ENCODE measurements at places on chromosomes 3 and 15.

DNA sequence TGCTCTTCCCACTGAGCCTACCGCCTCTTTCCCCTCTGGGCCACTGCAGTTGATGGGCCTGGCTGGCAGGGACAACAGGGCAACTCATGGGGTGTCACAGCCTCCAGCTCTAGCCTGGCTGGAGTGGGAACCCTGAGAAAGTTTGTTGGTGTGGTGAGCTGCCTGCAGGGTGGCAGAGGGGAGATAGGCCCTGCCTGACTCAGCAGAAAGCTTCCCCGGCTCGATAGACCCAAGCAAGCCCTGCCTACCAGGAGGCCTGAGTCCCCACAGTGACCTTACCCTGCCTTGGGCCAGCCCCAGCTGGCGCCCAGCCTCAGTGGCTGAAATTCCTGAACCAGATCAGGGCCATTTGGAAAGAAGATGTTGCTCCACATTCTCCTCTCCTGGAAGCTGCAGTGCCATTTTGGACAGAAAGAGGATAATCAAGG, 29.4 kb downstream of the ABTB1 start:
- DNase-seq, result no peak

- no peak for DNase-seq
These were observed 82.8 kb upstream of the PEX5L start for GRCh38 chr3:180119567-180119966.

DNA sequence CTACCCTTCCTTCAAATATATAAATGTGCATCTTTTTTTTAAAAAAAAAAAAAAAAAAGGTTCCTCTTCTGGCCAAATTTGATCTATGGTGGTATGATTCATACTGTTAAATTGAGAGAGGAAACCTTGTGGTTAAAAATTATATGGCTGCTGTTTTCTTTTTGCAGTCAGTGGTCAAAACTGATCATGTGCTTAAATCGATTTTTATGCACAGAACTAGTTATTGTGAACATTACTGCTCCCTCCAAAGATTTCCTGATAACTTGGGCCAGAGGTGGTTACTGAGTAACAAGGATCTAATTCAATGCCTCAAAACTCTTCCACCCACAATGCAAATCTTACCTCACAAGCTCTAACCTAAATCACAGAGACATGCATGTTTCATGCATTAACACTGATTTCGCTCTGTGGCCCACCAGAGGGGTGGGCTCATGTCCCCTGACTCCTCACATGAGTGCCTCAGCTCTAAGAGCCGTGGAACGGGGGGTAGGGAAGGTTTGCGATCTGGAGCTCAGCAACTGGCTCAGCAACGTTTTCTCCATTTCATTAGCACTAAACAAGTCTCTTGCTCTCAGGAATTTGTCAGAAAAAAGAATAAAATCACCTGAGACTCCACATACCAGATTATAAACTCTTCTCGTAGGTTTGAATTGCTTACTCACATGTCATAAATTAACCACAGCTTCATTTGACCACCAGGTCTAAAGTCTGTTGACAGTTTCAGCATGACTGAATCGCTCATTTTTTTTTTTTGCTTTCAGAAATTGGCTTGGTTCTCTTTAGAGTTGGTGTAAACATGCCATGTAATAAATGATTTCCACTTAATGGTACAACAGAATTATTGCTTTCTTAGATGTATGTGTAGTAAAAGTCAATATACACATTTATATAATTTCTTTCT, 280.4 kb downstream of the CD47 start:
- no peak for DNase-seq

DNA sequence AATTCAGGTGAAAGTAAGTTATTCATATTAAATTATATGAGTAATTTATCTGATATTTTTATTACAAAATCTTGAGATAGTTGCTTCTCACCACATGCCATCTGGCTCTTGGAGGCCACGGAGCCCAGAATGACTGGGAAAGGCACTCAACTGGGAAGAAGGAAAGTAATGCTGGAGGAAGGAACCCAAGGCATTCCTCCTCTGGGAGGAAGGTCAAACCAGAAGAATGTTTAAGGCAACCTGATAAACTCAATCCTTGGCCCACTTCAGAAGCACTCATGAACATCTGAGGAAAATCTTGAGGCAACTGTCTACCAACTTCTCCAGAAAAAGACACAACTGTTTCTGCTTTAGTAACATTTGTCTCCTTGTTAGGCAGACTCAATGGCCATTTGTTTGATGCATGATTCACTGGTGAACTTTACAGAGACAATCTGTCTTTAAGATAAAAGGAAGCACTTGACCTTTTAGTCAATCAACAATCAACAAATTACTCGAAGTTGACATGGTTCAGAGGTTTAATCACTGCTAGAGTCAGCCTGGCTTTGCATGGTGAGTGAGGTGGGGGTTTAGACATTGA, 261.4 kb upstream of the MME start:
- DNase-seq, result no peak

- DNase-seq, result no peak
These were observed 33.8 kb downstream of the RIOX2 start for GRCh38 chr3:97938444-97938843.

DNA sequence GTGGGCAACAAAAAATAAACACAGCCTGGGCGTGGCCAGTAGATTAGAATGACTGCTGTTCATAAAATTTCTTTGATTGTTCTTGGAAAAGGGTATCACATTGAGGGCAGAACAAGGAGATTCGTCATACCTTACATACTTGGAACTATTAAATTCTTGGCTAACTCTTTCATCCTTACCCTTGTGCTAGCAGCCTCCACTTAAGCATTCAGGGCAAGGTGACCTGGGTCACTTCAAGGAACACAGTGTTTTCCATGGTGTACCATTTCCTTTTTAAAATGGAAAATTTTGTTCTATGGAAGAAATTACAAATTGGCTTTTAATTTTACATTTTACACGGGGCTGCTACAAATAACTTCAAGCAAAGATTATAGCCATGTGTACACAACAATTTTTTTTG, 60.8 kb downstream of the MINDY4B start:
- no peak for DNase-seq

- no peak for DNase-seq
These were observed 2.8 kb downstream of the RRP9 start for GRCh38 chr3:51938780-51939425.

GRCh38 chr3:98651780-98652077, 58.3 kb upstream of the CPOX start:
- DNase-seq, result no peak

- DNase-seq, result no peak
These were observed 14.6 kb downstream of the MAP2K5 start for GRCh38 chr15:67556976-67557570.

DNA sequence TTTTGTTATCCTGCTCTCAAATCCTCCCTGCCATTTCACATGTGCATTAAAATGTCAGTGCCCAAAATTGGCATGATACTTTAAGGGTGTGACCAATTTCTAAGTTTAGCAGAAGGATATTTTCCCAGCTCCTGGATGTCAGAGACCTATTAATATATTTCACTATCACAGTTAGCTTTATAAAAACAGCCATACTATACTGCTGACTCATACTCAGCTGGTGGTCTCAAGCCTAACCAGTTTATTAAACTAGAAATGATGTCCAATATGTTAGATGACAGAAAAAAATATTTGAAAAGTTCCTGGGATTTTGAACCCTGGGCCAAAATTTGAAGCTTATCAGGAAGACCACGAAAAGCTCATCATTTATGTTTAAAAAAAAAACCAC, 60.9 kb upstream of the ZNF280D start:
- no peak for DNase-seq

DNA sequence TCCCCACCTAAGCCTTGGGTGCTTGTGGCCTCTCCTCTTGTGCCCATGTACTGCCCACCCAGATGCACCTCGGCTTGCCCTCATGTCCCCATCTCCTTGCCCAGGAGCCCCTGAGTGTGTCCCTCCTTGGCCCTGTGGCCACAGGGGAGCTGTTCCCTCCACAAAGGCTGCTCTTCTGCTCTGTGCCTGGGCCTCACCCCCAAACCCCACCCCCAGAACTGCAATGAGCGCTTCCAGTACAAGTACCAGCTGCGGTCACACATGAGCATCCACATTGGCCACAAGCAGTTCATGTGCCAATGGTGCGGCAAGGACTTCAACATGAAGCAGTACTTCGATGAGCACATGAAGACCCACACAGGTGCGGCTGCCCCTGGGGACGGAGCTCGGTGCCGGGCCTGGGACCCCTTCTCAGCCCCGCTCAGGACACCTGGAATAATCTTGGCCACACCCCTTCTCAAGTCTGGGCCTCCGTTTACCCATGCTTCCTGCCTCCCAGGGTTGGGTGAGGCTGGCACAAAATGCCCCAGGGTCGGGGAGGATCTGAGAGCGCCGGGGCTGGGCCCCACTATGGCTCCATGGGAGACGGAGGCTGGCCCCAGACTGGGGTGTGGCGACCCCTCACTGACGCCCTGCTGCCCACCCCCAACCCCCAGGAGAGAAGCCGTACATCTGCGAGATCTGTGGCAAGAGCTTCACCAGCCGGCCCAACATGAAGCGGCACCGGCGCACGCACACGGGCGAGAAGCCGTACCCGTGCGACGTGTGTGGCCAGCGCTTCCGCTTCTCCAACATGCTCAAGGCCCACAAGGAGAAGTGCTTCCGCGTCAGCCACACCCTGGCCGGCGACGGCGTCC, 10.3 kb downstream of the ZBTB47 start:
- no peak for DNase-seq

GRCh38 chr3:180340395-180340794, 261.6 kb upstream of the TTC14 start:
- no peak for DNase-seq

GRCh38 chr3:70737666-70738290, 425.3 kb upstream of the MDFIC2 start:
- DNase-seq, result no peak

- no peak for DNase-seq
These were observed 141.4 kb downstream of the TBL1XR1 start for GRCh38 chr3:177055605-177056571.
